CD8-positive, alpha-beta memory T cell (primary cell): ENCODE measurements at places on chromosomes 7 and 10. TPM values are rescaled to one million over a fixed set of nuclear protein-coding genes. Genes with fewer than 3 reads are reported as not detected.
A peak's percentile ranks its signal among the peaks of the same experiment; 100 is the strongest.

DNA sequence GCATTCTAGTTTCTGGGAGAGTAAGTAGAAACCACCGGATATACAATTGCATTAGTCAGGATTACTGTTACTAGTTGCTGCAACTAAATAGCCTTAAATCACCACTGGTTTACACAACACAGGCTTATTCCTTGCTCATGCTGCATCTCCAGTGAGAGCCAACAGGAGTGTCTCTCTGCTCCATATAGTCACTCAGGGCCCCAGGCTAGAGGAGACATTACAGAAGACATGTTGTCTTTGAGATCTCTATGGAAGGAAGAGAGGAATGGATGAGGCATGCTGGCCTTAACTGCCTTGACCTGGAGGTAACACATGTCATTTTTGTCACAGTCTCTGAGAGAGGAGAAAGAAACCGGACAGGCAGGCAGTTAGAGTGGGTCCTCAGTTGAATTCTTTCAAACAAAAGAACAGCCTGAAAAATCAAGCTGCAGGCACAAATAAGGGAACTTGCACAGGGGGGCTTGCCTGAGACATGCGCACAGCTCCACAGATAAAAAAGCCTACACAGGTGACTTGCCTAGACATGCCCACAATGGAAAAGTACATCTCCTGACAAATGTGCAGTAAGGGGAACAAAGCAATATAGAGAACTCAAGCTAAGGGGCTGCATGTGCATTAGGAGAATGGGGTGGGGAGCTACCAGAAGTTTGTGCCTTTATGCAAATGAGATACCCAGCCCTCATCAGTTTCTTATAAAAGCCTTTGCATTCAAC is 348.0 kb downstream of the TYW1 start:
- no peaks in the 10 kb centered on the region for H3K36me3 ChIP-seq
- H3K27ac ChIP-seq, result no peak overlapping the region
- H3K27me3 ChIP-seq, result no peaks in the 10 kb centered on the region
- DNase-seq, result no peak
- no peak overlapping the region for H3K4me3 ChIP-seq

DNA sequence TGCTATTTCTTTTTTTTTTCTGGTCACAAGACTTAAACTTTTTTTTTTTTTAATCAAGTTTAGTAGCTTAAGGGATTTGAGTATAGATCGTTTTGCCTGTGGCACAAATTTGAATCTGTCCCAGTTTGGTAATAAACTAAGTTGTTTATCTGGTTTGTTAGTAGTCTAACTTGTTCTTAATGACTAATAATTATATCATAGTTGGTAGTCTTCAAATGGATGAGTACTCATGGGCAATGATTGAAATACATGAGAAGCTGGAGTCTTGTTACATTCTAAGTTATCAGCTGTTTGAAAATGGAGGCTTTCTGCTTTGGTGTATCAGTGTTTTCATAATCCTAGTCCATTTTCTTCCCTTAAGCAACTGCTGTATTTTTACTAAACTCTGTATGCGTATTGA is 12.3 kb downstream of the BTAF1 start:
- no peaks in the 10 kb centered on the region for H3K27me3 ChIP-seq
- H3K27ac ChIP-seq, result no peak overlapping the region
- H3K36me3 ChIP-seq, result no peaks in the 10 kb centered on the region
- H3K4me3 ChIP-seq, result no peak overlapping the region

DNA sequence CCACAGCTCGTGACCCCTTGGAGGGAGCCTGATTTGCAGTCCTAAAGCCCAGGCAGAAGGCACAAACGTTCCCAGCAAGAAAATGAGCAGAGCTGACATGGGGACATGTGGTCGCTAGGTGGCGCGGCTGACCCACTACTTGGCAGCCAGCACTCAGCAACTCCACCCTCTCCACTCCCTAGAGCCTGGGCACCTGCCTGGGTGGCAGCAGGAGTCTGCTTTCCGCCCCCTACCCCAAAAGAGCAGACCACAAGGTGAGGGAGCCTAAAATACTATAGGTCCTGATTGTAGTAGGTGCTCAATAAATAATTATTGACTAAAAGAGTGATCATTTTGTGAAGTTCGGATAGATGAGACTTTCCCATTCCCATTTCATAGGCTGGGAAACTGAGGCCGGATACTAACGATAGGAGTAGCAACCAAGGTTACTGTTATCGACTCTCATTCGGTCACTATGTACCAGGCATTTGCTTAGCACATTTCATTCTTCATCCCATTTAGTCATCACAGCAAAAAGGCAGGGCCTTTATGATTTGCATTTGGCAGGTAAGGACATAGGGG is 57.4 kb downstream of the NEUROG3 start:
- H3K4me1 ChIP-seq, result no peaks in the 10 kb centered on the region
- H3K36me3 ChIP-seq, result no peaks in the 10 kb centered on the region
- DNase-seq, result peak; percentile 82
- peaks cover 7% of the 10 kb centered on the region for H3K27me3 ChIP-seq
- no peak overlapping the region for H3K27ac ChIP-seq
- no peak overlapping the region for H3K4me3 ChIP-seq

- no peak overlapping the region for H3K4me3 ChIP-seq
- H3K27me3 ChIP-seq, result peaks cover 6% of the 10 kb centered on the region
- peaks cover 3% of the 10 kb centered on the region for H3K4me1 ChIP-seq
- no peak for DNase-seq
- H3K27ac ChIP-seq, result no peak overlapping the region
Measured at GRCh38 chr10:22365644-22366434, 20.5 kb downstream of the SPAG6 start.

DNA sequence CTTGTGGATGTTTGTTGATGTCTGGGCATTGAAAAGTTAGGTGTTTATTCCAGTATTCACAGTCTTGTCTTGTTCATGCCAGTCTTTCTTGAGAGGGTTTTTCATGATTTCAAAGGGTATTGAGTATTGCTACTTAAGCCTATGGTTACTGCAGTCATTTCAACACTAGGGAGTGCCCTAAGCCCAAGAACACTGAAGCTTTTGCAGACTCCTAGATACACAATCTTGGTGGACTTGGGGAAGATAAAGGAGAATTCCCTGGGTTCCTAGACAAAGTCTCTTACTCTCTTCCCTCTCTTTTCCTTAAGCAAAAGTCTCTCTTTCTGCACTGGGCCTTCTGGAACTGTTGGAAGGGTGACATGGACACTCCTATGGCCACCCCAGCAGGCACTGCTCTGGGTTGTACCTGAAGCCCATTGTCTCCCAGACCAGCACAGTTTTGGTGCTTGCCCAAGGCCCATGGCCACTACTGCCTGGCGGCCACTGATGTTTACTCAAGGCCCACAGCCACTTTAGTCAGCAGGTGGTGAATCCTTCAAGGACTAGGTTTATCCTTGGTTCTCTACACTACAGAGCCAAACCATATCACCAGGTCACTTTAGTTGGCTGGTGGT is 24.9 kb downstream of the SAMD9 start:
- H3K27me3 ChIP-seq, result no peaks in the 10 kb centered on the region
- H3K36me3 ChIP-seq, result no peaks in the 10 kb centered on the region
- no peak overlapping the region for H3K27ac ChIP-seq
- no peak overlapping the region for H3K4me3 ChIP-seq

- H3K4me1 ChIP-seq, result peaks cover 49% of the 10 kb centered on the region
- H3K36me3 ChIP-seq, result peaks cover 9% of the 10 kb centered on the region
- no peaks in the 10 kb centered on the region for H3K27me3 ChIP-seq
Measured at GRCh38 chr7:42931447-42931833, 534 bp downstream of the PSMA2 start.

DNA sequence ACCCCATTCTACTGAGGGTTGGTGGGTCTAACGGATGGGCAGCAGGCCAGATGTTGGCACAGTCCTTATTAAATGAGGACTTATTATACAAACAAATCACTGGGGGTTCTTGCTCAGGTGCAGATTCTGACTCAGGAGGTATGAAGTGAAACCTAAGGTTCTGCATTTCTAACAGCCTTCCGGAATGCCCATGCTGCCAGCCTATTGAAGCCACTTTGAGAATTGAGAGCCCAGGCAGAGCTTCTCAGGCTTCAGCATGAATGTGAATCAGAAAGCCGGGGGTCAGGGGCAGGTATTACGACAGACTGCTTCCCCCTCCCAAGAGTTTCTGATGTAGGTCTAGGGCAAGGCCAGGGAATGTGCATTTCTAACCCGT is 34.1 kb upstream of the NPFFR1 start:
- H3K27ac ChIP-seq, result no peak overlapping the region
- no peaks in the 10 kb centered on the region for H3K27me3 ChIP-seq
- peaks cover 3% of the 10 kb centered on the region for H3K4me1 ChIP-seq
- DNase-seq, result no peak
- H3K36me3 ChIP-seq, result no peaks in the 10 kb centered on the region

- H3K4me1 ChIP-seq, result peaks cover 17% of the 10 kb centered on the region
- no peak for DNase-seq
- no peak overlapping the region for H3K27ac ChIP-seq
- no peaks in the 10 kb centered on the region for H3K36me3 ChIP-seq
- no peak overlapping the region for H3K4me3 ChIP-seq
- H3K27me3 ChIP-seq, result no peaks in the 10 kb centered on the region
Measured at GRCh38 chr10:88026031-88026430, 162.6 kb downstream of the PTEN start.

DNA sequence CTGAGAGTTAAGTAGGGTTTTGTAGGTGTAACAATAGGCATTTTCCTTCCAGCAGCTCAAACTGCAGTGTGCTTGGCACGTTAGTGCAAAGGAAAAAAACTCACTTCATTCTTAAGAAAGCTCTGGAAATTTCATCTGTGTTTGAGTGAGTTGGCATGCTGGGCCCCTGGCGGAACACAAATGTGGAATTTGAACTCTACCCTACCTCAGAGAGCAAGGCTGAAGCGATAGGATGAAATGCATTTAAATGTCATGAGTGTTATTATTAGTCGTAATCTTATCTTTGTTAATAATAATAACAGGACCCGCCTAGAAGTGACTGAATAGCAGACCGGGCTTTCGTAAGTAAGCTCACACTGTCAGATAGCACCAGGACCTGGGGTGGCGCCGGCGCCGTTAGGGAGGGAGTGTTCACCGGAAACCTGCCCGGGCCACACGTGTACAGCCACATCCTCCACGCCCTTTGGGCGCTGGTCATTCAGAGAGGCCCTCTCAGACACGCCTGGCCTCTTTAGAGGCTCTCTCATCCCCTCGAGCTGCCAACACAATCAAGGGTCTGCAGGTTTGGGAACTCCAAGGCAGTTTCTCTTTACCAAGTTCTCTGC is 63.5 kb downstream of the GRK5 start:
- H3K27me3 ChIP-seq, result no peaks in the 10 kb centered on the region
- H3K4me1 ChIP-seq, result peaks cover 62% of the 10 kb centered on the region
- peak overlapping the region; percentile 41 for H3K27ac ChIP-seq

- H3K27me3 ChIP-seq, result no peaks in the 10 kb centered on the region
- DNase-seq, result no peak
- no peaks in the 10 kb centered on the region for H3K4me1 ChIP-seq
Measured at GRCh38 chr10:85858776-85859515, 507.6 kb downstream of the GRID1 start.

- no peak overlapping the region for H3K27ac ChIP-seq
- H3K4me3 ChIP-seq, result no peak overlapping the region
- no peaks in the 10 kb centered on the region for H3K36me3 ChIP-seq
- H3K27me3 ChIP-seq, result peaks cover 4% of the 10 kb centered on the region
- peaks cover 16% of the 10 kb centered on the region for H3K4me1 ChIP-seq
Measured at GRCh38 chr10:103847909-103848468, 7.4 kb downstream of the SH3PXD2A start.

Gene EZH2
- 125 TPM for total RNA-seq

Gene PNLIP
- total RNA-seq, result not detected

Gene CPVL
- total RNA-seq, result 1.0 TPM

Gene ATRNL1
- total RNA-seq, result not detected

Gene CDK6
- 235 TPM for total RNA-seq
